ENCODE measurements at places on chromosomes 6 and 20. TPM values are rescaled to one million over a fixed set of nuclear protein-coding genes. Genes with fewer than 3 reads are reported as not detected.

ABHD16B gene
- total RNA-seq = not detected

MYT1 gene
- total RNA-seq = not detected

TFAP2D gene
- not detected for total RNA-seq

GRCh38 chr6:43383021-43383667 lies 13.7 kb upstream of the ZNF318 start:
- no peak for DNase-seq

DNA sequence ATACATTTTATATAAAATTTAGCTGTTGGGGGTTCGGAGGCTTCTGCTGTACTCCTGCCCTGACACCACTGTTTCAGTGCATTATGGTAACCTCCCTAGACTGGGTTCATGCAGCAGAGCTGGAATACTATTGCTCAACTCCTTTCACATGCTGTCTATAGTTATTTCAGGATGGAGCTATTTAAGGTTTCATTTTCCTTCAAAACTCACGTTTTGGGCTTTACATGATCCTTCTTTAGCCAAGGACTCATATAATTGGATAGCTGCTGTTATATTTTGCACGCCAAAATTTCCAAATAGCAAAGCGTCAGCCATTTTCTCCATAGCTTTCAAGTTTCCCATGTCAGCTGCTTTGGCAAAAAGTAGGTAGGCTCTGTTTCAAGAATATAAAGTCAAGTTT lies 76.8 kb downstream of the SEL1L2 start:
- DNase-seq = no peak

HLA-DOB gene
- total RNA-seq = not detected

- DNase-seq = no peak
These were observed 442.4 kb downstream of the FRK start for GRCh38 chr6:115618256-115618655.

BPIFA1 gene
- total RNA-seq = not detected

- no peak for DNase-seq
These were observed 301.3 kb upstream of the JARID2 start for GRCh38 chr6:14944593-14944992.

GRM1 gene
- not detected for total RNA-seq

MATN4 gene
- not detected for total RNA-seq

- DNase-seq = no peak
These were observed 226.2 kb downstream of the TTLL2 start for GRCh38 chr6:167550941-167551627.

DNA sequence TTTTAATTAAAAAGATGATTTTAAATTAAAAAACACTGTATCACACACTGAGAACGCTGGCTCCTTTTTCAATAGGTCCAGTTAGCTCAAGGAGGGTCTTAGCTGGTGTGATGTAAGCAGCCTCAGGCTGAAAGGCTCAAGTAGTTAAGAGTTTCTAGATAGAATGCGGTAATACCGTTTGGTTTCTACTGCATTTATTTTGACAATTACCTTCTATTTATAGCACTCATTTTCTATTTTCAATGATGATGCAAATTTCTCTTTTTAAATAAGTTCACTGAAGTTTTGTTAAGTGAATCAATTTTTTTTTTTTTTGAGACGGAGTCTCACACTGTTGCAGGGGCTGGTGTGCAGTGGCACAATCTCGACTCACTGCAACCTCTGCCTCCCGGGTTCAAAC lies 87.1 kb downstream of the PREX1 start:
- no peak for DNase-seq

DNA sequence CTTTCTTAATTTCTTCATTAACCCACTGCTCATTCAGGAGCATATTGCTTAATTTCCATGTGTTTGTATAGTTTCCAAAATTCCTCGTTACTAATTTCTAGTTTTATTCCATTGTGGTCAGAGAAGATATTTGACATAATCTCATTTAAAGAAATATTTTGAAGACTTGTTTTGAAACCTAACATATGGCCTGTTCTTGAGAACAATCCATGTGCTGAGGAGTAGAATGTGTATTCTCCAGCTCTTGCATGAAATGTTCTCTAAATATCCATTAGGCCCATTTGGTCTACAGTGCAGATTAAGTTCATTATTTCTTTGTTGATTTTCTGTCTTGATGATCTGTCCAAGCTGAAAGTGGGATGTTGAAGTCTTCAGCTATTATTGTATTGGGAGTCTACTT lies 251.7 kb downstream of the ALDH8A1 start:
- no peak for DNase-seq

DNA sequence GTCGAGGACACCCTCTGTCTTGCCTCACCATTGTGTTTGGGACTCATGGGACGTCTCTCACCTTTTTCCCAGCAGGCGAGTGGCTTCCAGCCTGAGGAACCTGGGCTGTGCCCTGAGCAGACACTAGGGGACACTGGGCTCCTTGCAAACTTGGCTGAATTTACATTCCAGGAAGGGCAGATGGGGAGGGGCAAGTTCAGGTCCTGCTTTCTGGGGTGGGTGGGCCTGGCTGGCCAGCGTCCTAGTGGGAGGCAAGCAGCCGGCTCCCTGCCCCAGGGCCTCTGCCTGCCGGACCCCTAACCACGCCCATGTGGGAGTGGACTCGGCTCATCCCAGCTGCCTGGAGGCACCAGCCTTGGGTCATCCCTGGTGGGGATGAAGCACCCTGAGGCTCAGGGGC lies 48.2 kb upstream of the MLN start:
- no peak for DNase-seq

DNA sequence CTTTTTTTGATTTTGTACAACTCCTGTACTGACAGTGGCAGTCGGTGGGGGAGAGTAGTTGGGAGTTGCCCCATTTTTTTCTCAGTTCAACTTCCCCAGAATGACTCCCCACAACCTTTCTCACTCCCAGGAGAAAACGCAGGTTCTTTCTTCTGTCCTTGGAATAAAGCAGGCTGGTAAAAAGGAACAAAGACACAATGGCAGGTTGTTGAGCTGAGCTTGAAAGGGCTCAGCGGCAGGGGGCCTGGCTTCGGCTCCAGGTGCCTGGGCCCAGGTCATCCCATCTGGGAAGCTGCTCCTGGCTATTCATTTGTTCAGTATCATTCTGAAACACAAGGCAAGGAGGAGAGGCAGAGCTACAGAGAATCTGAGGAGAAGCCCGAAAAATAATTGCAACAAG lies 46.2 kb downstream of the PROKR2 start:
- no peak for DNase-seq

DNA sequence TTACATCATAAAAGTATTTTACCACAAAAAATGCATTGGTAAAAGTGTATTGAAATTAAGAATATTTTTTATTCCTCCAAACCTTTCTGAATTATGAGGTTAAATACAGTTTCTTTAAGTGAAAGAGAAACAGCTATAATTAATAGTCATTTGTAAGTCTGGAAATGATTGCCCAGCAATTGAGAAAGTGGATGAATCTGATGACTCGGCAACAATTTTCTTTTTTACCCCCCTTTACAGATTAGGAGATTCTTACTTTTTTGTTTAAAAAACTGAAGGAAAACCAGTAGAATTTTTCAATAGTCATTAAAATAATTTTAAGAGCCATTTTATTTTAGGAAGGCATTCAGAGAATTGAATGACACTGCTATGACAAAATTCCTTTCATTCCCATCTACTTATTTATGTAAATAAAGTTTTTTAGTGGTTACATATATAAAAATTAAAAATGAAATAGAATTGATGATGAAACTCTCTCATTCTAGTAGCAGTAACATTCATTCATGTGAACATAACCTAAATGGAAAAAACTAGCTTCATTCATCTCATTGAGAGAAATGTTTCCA lies 169.6 kb upstream of the PRND start:
- DNase-seq = no peak

KIFC1 gene
- total RNA-seq = 3.8 TPM

DNA sequence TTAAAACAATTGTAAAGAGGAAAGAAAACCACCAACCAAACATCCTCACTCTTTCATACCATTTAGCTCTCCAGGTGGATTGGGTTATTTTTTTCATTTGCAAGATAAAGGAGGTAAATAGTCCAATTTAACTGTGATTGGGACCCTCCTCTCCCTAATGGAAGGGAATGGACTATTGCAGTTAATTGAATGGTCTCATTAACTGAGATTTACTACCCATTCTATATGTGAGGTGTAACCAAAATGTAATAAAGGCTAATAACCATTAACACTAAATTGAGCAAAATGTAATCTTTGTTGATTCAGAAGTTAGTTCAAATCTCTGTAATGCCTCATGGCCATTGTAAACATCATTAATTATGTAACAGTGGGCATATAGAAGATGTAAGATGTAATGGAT lies 105.0 kb downstream of the KLHL32 start:
- DNase-seq = no peak

ADGRB3 gene
- total RNA-seq = 1.1 TPM

DNA sequence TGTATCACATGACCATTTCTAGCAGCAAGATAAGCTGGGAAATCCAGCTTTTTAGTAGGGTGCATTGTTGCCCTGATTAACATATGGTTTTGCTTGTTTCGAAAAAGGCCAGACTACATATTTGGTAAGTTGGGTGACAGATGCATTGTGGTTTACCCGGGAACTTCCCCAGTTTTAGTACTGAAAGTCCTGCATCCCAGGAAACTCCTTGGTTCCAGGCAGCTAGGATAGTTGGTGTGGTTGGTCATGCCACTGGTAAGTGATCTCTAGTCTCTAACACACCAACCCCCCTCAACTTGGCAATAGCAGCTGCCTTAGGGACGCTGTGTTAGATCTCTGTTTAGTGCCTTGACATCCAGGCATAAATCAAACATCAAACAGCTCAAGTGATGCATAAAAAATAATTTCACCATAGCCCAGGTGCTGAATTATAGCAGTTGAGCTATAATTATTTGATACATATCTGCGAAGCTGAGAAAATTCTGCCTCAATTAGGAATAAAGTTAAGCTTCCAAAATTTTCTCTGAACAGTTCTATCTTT lies 216.5 kb downstream of the TFAP2C start:
- no peak for DNase-seq

DNA sequence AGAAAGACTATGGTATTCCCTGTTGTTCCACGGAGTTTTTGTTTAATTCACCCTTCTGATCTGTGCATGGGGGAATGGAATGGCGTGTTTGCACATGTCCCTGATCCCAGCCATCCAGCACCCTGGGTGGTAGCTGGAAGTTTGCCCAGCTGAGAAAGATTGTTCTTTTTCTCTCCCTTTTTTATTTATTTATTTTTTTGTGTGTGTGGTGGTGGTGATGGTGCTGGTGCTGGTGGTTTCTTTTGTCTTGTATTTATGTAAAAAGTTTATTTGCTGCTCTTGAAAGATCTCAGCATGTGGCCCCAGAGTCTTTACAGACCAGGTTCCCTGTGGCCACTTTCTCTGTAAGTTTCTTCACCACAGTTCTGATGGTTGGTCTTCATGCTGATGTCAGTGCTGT lies 372.6 kb downstream of the UTRN start:
- DNase-seq = no peak

DNA sequence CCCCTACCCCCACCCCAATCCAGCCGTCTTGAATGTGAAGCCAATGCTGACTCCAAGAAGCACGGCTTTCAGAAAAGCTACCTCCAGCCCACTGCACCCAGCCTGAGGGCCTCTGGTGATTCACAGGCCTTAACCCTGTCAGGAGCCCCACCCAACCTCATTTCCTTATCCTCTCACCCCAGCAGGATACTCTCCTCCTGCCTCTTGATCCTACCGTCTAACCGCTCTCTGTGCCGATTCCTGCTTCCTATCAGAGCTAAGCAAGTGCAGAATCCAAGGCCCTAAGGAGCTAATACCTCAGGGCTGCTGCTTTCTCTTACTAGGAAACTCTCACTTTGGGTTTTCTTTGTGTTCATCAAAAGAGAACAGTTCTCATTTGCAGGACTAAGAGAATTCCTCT lies 47.2 kb downstream of the TRERF1 start:
- no peak for DNase-seq

ZBTB2 gene
- total RNA-seq = 9.9 TPM

DNA sequence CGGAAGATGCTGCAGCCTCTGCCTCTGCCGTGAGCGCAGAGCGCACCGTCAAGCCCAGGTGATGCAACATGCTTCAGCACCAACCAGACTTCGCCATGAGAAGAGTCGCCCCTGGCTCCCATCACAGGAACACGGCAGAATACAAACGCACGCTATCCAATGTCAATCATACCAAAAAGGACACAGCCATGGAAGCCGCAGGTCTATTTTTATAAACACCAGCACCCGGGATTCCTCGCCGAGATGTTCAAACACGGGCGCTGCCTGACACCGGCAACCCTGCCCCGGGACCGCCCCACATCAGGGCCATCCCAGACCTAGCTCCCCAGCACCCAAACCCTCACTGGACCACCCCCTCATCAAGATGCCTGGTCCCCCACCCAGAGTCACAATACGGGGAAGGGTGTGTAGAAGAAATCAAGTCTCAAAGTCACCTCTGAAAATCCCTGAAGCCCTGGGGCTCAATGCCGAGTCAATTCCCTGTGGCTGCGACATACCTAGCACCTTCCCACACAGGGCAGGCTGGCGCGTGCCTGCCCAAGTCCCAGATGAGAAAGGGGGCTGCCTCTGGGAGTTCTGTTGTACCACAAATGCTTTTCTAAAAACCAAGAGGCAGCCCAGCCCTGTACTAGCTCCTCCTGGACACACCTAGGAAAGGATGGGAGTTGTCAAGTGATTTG lies 17.9 kb downstream of the TAF4 start:
- no peak for DNase-seq

GRCh38 chr20:56439771-56440291 lies 27.8 kb downstream of the CASS4 start:
- peak; percentile 82 for DNase-seq

GRCh38 chr6:95545226-95545625 lies 32.1 kb upstream of the MANEA start:
- no peak for DNase-seq

DNA sequence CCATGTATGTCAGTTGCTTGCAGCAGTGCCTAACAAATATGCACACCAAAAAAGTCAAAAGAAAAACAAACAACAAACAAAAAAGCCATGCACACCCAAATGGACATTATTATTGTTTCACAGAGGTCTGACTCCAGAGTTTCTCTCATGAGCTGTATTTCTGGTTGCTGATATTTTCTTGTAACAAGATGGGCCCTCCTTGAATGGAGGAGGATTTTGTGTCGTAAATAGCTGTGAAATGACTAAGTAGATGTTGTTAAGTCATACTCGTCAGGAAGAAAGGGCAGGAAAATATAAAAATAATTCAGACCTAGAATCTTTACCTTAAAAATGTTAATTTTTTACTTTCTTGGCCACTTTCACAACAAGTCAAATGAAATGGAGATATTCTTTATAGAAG lies 96.0 kb downstream of the PLEKHG1 start:
- no peak for DNase-seq

- peak; percentile 77 for DNase-seq
These were observed 1.7 kb downstream of the JAG1 start for GRCh38 chr20:10671919-10672623.

DNA sequence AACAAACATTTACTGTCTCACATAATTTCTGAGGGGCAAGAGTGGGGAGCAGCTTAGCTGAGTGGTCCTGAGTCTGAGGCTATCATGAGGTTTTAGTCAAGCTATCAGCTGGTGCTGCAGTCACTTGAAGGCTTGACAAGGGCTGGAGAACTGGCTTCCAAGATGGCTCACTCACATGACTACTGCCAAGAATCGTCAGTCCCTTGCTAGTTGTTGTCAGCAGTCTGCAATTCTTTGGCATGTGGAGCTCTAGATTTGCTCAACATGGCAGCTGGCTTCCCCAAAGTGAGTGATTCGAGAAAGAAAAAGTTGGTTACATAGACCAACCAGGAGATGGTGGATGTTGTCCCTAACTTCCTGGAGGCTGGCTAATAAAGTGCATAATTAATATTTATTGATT lies 2.8 kb upstream of the LRRC1 start:
- no peak for DNase-seq

TSPO2 gene
- not detected for total RNA-seq

Data from breast epithelium (tissue), 4 donors.